ENCODE measurements at places on chromosomes 1 and 21.

GRCh38 chr1:83090195-83090594 is 908.7 kb downstream of the TTLL7 start:
- H3K36me3 ChIP-seq = no peaks in the 10 kb centered on the region
- no peak overlapping the region for H3K4me3 ChIP-seq
- no peaks in the 10 kb centered on the region for H3K4me1 ChIP-seq
- H3K27me3 ChIP-seq = no peaks in the 10 kb centered on the region

DNA sequence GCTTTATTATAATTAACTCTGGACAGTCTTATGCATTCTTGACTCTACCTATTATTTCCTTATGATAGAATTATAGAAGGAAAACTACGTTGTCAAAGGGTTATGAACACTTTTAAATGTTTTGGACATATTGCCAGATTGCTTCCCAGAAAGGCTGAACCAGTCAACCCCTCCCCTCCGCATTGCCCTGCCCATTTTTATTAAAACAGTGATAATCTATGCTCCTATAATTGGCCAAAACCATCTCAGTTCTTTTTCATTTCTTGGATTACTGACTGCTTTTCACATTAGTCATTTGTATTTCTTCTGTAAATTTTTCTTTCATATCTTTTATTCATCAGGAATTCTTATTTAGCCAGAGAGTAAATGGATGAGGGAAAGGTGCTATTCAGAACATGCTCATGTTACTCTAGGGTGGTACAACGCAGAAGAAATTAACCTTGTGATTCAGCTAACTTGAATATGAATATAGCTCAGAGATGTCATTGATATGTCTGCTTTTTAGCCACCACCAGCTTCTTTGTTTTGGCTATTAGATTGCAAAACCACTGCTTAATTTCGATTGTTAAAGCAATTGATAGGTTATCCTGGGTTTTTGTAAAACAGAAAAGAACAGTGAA is 32.1 kb downstream of the KDM1A start:
- no peaks in the 10 kb centered on the region for H3K27me3 ChIP-seq
- peaks cover 37% of the 10 kb centered on the region for H3K36me3 ChIP-seq
- H3K4me1 ChIP-seq = no peaks in the 10 kb centered on the region

- H3K27me3 ChIP-seq = no peaks in the 10 kb centered on the region
- H3K4me1 ChIP-seq = no peaks in the 10 kb centered on the region
- no peak overlapping the region for H3K4me3 ChIP-seq
- H3K36me3 ChIP-seq = no peaks in the 10 kb centered on the region
- H3K27ac ChIP-seq = no peak overlapping the region
- DNase-seq = no peak
Observed at GRCh38 chr1:40270152-40270834, 12.3 kb downstream of the ZMPSTE24 start.

DNA sequence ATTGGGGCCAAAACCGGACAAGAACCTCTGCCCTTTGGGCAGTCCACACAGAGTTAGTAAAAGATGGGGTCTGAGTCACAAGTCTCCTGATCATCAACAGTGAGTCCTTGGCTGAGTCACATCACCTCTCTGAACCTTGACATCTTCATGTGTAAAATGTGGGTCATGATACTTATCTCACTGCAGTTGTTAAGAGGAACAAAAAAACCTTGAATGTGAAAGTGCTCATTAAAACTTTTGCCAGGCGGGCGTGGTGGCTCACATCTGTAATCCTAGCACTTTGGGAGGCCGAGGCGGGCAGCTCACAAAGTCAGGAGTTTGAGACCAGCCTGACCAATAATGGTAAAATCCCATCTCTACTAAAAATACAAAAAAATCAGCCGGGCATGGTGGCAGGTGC is 15.7 kb downstream of the S100A16 start:
- H3K4me1 ChIP-seq = no peaks in the 10 kb centered on the region
- H3K36me3 ChIP-seq = no peaks in the 10 kb centered on the region
- H3K27ac ChIP-seq = no peak overlapping the region
- DNase-seq = no peak
- H3K27me3 ChIP-seq = no peaks in the 10 kb centered on the region

DNA sequence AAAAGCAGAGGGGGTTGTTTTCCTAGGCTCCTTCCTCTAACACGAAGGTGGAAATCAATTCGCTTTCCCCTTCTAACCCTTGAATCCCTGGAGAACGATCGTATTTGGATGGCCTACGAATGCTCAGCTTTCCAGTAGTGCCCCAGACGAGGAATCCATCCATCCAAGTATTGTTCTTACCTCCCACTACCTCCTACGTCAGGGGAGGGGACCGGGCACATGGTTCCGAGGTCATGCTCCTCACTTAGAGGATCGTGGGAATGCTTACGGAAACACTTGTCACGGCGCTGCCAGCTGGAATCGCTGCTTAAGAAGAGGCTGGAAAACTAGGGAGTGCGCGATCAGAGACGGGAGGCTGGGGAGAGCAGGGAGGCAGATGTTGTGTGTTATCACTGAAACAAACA is 47.4 kb downstream of the CAPZB start:
- DNase-seq = peak; percentile 78
- H3K27ac ChIP-seq = peak overlapping the region; percentile 79
- H3K27me3 ChIP-seq = no peaks in the 10 kb centered on the region
- H3K4me3 ChIP-seq = no peak overlapping the region
- peaks cover 86% of the 10 kb centered on the region for H3K4me1 ChIP-seq

DNA sequence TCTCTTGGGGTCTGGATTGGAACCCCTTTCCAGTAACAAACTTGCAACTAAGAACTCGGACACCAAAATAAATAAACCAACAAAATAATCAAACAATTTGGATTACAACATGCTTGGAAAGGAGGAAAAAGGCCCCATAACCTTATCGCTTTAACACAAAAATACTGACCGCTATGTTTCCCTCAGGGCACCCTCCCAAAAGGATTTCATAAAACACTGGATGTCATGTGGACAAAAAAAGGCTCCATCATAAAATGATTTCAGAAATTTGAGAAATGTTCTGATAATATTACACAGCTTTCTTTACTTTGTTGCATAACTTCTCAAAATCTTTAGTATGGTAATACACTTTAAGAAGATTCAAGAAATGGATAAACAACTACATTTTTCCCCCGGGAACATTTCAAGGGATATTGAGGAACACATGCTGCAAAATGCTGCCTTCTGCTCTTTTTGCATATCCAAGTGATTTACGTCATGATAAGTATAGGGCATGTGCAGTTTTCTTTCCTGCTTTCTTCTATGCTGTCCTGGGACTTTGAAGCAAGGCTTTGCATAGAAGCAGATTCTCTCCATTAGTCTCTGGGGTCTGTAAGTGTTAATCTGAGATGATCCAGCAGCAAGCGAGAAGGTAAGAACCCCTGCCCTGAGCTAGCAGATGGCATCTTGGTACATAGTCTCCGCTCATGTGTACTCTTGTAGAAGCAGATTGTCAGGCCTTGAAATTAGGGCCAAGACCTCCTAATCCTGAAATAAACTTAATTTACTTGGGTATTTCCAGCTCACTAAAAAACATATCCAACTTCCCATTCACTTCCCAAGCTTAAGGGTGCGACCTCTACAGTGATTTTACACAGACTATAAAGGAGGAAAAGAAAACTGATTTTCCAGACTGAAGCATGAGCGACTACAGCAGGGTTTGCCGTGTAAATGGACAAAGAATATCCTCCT is 85.5 kb upstream of the KIAA0040 start:
- H3K27ac ChIP-seq = no peak overlapping the region
- DNase-seq = no peak
- no peak overlapping the region for H3K4me3 ChIP-seq
- no peaks in the 10 kb centered on the region for H3K4me1 ChIP-seq

DNA sequence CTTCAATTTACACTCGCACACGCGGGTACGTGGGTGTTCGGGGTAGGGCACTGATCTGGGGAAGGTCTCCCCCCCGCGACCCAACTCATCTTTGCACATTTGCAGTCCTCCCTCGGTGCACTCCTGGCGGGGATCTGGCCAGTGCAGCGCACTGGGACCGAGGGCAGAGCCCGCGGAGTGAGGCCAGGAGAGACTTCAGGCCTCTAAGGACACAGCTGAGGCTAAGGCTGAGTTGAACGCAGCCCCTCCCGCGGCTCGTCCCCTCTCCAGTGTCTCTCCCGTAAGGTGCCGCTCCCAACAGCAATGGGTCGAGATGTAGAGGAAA is 936 bp upstream of the NCAM2 start:
- H3K4me3 ChIP-seq = peak overlapping the region; percentile 53
- no peak overlapping the region for H3K27ac ChIP-seq
- H3K36me3 ChIP-seq = no peaks in the 10 kb centered on the region
- no peaks in the 10 kb centered on the region for H3K27me3 ChIP-seq
- peaks cover 21% of the 10 kb centered on the region for H3K4me1 ChIP-seq
- DNase-seq = peak; percentile 11

- no peaks in the 10 kb centered on the region for H3K4me1 ChIP-seq
- no peak overlapping the region for H3K27ac ChIP-seq
- no peak for DNase-seq
Observed at GRCh38 chr1:153936011-153936802, 10.3 kb downstream of the DENND4B start.

- H3K36me3 ChIP-seq = no peaks in the 10 kb centered on the region
- DNase-seq = no peak
- peak overlapping the region; percentile 64 for H3K4me3 ChIP-seq
- peaks cover 5% of the 10 kb centered on the region for H3K4me1 ChIP-seq
Observed at GRCh38 chr1:101240041-101240430, 3.2 kb downstream of the S1PR1 start.

DNA sequence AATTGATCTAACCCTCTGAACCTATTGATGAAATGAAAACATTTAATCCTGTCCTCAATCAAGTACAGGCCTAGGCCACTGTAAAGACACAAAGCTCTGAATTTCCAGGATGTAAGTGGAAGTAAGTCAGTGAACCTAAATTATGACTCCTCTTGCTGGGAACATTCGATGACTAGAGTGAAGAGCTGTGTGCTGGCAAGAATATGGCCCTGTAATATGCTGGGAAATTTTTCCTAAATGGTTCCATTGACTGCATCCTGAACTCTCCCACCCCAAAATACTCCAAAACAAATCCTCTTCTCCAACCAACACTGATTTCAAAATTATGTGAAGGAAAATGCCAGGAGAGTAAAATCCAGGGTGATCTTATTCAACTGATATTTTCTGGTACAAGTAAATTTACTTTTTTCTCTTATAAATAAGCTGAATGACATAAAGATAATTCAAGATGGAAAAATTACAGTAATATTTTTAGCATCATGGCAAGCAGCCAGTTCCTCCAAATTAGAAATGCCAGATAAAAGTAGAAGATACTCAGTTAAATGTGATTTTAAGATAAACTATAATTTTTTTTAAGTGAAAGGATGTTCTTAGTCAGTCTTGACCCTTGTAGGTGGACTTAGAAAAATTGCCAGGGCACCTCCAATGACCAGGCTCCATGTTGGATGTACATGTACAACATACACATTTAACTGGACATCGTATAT is 269.4 kb downstream of the PTGER3 start:
- no peak overlapping the region for H3K4me3 ChIP-seq
- no peaks in the 10 kb centered on the region for H3K27me3 ChIP-seq
- H3K36me3 ChIP-seq = no peaks in the 10 kb centered on the region
- no peak for DNase-seq

- H3K4me1 ChIP-seq = no peaks in the 10 kb centered on the region
- H3K36me3 ChIP-seq = no peaks in the 10 kb centered on the region
- no peak for DNase-seq
Observed at GRCh38 chr1:151491641-151492040, 19.5 kb upstream of the CGN start.

DNA sequence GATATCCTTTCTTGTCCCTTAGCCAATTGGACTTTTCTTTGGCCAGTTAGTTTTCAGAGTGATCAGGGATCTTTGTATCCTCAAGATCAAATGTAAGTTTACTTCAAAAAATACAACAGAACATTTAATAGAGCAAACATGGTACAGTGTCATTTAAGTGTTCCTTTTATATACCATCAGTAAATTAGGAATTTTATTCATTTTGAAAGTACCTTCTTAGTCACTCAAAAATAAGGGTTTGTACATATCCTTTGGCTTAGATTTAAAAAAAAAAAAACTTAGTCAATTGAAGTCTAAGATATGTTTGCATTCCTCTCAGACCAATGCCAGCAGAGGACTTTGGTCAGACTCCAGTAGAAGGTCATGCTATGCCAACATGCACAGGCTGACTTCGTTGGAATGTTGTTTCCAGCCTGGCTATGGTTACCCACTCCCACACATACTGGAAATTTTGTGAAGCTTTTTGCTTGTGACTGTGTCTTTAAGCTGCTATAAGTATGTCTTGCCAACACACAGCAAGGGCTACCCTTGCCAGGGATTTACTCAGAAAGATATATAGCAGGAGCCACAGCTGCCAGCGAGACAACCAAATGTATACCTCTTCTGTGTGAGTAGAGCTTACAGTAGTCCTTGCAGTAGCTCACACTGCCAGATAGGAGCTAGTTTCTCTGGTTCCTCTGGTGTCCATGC is 81.5 kb upstream of the LRIF1 start:
- no peaks in the 10 kb centered on the region for H3K36me3 ChIP-seq
- no peaks in the 10 kb centered on the region for H3K4me1 ChIP-seq

DNA sequence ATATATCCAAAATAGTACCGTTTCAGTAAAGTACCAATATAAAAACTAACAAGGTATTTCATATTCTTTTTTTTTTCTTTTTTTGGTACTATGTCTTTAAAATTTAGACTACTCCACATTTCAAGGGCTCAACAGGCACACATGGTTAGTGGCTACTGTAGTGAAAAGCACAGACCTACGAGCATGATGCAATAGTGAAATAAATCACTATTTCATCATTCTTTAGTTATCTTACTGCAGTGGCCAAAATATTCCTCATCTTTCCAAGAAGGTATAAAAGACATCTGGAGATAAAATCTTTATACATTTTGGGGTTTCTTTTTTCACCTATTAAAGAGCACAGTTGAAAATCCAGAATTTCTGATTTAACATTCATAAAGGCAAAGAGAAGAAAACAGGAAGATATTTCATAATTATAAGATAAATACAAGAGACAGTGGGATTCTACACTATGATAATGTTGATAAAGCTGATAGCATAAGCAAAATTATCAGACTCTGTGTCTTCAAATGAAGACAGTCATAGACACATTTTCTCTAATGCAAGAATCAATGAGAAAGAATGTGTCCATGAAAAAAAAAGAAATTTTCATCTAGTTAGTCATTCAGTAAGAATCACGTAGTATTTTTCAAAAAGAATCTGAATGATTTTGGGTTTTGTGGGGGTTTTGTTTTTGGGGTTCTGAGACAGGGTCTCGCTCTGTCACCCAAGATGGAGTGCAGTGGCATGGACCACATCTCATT is 41.9 kb downstream of the CEP170 start:
- H3K36me3 ChIP-seq = no peaks in the 10 kb centered on the region
- no peaks in the 10 kb centered on the region for H3K27me3 ChIP-seq
- no peak for DNase-seq
- no peak overlapping the region for H3K4me3 ChIP-seq
- H3K4me1 ChIP-seq = peaks cover 6% of the 10 kb centered on the region
